ENCODE measurements at places on chromosomes 7 and 10. TPM values are rescaled to one million over a fixed set of nuclear protein-coding genes. Genes with fewer than 3 reads are reported as not detected.

Gene DNA2
- 12.2 TPM for polyA plus RNA-seq

Gene WASHC2A
- polyA plus RNA-seq, result 77.9 TPM

- DNase-seq, result no peak
Observed at GRCh38 chr7:12921751-12922345, 234.4 kb downstream of the ARL4A start.

GRCh38 chr7:112272921-112273561, 66.5 kb downstream of the ZNF277 start:
- no peak for DNase-seq

Gene RBM20
- 3.2 TPM for polyA plus RNA-seq

Measured in left renal cortex interstitium (tissue), 4 donors.